ENCODE measurements at places on chromosomes 12 and 14.

- no peak for DNase-seq
Observed at GRCh38 chr12:50297027-50297426, 13.7 kb upstream of the LIMA1 start.

DNA sequence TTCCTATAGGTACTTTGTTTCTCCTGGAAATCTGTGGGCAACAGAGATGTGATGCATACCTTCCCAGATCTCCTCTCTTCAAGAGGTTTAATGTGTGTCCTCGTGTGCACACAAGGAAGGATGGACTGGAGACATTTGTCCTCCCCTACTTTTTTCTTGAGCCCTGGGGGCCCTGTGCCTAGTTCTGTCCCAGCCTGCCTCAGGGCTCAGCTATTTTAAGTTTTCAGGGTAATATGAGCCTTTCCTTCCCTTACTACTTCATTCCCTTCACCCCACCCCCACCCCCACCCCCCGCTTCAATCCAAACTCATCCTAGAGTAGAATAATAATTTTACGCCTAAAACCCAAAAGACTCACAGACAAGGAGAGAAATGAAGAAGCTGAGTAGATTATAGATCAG lies 446 bp downstream of the STAC3 start:
- no peak for DNase-seq

GRCh38 chr12:131603106-131603938 lies 107.6 kb upstream of the SFSWAP start:
- no peak for DNase-seq

DNA sequence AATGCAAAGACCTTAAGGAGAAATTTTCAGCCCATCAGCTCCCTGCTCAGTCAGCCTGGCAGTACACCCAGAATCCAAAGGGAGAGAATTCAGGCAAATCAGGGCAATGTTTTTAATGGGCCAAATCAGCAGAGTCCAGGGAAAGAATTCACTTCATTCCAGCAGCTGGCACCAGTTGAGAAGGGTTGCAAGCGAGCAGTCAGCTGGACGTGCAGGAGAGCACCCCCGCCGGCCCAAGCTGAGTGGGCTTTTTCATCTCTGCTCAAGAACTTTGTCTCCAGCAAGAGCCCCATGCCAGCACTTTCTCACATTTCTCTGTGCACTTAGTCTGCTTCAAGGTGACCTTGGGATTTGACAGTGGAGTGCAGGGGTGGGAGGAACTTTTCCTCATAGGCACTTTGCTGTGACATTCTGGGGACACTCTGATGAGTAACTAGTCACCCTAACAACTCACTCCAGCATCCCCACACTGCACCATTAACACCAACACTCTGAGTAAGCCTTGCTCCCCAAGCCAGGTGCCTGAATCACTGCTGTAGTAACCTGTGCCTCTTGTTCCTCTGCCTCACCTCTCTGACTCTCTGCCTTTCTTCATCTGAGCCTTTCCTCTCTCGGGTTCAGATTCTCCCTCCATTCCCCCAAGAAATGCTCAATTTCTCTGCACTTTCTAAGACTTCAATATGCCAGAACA lies 2.2 kb downstream of the ENDOU start:
- no peak for DNase-seq

GRCh38 chr12:65871865-65872645 lies 47.8 kb downstream of the HMGA2 start:
- no peak for DNase-seq

GRCh38 chr14:71363946-71364925 lies 457.0 kb downstream of the PCNX1 start:
- no peak for DNase-seq

DNA sequence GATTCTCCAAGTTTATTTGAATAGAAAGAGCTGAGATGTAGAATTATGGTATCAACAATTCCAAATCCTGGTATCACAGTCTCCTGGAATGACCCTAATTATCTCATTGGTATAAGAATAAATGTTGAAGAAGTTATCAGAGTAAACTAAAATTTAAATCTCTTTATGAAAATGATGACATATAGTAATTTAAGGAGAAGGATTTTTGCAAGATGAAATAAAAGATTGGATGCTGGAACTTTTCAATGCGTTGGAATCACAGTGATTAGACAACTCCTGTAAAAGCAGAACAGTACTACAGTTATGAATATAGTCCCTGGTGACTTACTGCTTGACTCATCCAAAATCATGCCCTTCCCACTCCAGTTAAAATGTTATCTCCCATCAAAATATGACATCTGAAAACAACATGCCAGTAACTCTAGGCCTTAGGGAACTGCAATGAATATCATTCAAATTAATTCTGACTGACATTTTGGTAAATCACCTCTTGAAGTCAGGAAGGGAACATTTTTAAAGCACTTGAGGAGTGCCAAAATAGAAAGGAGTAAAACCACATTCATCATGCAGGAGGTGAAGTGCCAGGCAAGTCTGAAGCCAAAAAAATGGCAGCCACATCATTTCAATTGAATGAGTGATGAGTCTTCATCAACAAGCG lies 197.8 kb upstream of the PRKD1 start:
- DNase-seq: no peak

- DNase-seq: no peak
Observed at GRCh38 chr14:73176685-73177084, 40.4 kb downstream of the PSEN1 start.

DNA sequence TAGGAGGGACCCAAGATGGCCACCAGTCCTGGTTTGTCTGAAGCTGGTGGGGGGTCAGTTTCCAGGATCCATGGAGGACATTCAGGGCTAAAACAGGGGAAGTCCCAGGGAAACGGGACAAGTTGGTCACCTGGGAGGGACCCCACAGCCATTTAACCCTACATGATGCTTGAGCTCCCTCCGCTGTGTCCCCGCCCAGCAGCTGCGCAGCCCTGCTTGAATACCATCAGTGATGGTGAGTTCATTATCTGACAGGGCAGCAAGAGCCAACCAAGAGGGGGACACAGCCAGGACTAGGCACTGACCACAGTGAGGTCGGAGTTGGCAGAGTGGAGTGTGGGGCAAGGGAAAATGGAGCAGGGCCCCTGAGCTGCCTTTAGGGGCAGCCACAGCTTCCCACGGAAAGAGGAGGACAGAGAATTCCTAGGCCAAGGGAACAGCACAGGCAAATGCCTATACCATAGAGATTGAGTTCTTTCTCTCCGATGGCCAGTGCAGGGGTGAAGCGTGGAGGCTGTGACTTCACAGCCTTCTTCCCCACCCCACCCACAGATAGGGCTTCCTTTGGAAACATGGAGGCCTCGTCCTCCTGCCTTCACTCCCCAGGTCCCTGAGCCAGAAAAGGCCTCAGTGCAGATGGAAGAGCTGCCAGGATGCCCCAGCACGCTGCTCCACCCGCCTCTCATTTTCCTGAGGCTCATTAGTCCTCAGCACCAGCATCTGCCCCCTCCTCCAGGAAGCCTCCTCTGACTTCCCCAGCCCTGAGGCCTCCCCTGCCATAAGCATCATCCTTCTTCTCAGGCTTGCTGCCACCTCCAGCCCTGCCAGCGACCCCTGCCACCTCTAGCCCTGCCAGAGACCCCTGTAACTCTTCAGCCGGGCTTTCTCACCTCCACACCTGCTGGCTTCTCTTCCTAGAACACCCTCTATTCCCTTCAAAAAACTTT lies 51.4 kb downstream of the CYP46A1 start:
- no peak for DNase-seq

DNA sequence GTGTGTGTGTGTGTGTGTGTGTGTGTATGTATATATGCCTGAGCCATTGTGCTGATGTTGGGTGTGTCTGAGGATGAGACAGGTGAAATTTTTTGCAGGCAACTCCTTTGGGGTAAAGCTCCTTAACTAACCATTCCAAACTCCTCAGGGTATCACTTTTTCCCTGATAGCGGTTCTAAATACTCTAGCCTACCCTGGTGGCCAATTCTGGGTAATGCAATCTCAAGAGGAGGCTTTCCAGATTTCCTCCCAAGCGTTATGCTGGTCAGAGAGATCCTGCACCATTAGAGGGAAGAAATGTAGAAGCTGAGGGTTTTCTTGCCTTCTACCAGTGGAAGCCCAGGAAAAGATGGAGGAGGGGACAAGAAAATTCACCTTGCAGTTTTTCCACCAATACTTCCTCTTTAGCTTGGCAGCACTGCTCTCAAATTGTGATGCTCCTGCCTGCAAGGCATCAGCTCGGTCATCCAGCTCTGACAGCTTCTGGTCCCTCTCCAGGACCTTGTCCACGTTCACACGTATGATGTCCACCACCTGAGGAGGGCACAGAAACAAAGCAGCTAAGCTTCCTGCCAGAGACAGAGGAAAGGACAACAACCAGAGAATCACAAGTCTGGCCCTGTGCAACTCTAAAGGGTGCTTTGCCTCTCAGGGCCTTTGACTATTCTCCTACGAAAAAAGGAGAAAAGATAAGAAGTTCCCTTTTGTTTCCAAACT lies 4.9 kb downstream of the VAMP1 start:
- DNase-seq: no peak

- DNase-seq: no peak
Observed at GRCh38 chr14:44525237-44525636, 18.2 kb upstream of the FSCB start.

DNA sequence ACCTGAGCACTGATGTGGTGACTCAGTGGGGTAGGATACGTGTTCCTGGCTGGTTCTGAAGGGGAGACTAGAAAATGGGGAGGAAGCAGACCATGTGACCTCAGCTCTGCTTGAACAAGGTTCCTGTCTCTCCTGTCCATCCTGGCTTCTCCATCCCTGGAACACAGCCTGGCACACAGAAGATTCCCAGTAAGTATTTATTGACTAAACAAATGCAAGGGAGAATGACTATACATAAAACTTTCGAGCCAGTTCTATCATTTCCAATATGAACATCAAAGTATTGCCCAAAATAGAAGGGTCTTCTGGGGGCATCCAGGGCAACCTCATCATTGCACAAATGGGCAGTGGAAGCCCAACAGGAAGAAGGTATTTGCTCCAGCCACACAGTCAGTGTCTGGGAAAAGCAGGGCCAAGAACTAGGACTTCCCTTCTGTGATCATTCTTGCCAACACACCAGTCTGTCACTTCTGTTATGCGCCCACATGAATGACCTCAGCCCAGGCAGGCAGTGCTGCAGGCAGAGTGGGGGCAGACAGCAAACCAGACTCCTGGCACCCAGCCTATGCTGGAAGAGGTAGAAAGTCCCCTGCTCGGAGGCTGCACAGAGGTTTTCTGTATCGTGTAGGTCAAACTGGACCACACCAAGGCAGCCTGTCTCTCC lies 5.6 kb upstream of the SERPINA9 start:
- no peak for DNase-seq

GRCh38 chr12:80625901-80626300 lies 81.5 kb upstream of the MYF6 start:
- DNase-seq: no peak

DNA sequence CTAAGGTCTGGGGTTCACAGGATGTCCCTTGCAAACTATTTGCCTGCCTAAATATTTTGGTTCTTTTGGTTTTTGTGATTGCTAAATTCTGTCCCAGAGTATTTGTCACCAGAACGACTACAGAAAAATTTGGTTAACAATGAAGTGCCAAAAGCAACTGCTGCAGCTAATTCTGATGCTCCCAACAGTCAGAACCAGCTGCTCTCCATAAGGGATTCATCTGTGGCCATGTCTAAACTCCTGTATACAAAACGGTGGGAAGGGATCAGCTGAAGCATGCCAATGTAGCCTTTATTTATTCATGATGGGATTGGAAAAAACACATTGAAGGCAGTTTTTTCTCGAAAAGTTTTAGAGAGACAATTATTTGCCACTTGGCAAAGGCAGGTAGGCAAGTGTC lies 29.3 kb upstream of the PELI2 start:
- DNase-seq: no peak

DNA sequence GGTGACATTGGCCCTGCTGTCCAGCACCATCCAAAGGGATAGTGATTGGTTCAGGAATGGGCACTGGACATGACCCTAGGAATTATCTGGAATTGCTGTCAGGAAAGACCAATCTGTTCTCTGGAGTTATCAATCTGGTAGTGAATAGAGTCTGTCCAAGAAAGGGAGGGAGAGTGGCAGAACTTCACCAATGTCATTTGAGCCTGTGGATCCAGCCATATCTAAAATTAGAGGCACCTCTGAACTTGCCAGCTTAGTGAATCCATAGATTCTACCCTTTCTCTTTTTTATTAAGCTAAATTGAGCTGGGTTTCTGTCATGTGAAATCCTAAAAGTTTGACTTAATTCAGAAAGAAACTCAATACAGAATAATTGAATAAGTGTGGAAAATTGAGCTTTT lies 93.9 kb downstream of the NKX2-1 start:
- no peak for DNase-seq

DNA sequence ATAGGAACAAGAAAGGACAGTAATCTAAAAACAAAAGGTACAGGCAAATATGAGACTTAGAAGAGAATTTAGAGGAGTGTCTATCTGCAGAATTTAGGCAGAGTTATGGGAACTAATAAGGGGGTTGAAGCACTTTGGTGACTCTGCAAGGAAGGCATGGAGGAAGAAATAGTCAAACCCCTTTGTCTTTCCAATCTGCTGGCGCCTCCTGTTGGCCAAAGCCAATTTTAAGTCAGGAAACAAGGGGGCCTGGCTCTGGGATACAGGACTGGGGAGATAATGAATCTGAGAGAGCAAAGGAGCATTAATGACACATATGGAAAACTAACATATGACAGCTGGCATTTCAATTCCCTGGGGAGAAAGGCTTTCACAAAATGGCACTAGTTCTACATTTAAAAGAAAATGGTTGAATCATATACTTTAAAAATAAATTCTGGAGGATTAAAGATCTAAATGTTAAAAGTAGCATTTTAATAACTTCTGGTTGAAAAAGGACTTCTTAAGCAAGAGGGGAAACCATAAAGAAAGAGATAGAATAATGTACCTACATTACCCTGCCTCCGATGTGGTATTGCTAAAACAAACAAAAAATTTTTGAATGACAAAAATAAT lies 48.5 kb upstream of the CSRP2 start:
- no peak for DNase-seq

DNA sequence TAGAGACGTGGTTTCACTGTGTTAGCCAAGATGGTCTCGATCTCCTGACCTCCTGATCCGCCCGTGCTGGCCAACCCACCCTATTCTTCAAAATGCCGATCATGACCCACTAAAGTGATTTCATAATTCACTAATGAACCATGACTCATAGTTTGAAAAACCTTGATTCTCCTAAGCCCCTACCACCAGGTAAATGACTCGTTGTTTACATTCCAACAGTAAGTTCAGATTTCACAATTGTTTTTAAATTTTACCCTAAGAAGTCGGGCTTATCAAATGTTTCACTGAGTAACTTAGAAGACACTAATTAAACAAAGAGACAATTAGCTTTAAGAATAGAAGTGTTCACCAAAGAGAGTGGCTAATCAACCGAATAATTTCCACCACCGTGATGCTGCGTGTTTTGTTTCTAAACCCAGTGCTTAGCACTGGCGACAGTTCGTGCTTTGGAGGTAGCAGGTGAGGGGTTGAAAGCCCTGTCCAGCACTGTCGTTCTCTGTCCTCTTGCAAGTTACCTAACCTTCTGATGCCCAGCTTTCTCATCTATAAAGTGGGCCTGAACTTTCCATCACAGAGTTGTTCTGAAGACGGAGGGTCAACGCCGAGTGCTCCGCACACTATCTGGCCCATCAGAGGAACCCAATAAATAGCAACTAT lies 136.5 kb downstream of the NTF3 start:
- no peak for DNase-seq

- no peak for DNase-seq
Observed at GRCh38 chr12:53950789-53951576, 3.7 kb upstream of the HOXC12 start.
